HFFc6 (cell line): ENCODE measurements at places on chromosomes 1 and 21.
A peak's percentile ranks its signal among the peaks of the same experiment; 100 is the strongest.

- no peak for DNase-seq
These were observed 7.4 kb downstream of the ACTRT2 start for GRCh38 chr1:3028531-3029282.

DNA sequence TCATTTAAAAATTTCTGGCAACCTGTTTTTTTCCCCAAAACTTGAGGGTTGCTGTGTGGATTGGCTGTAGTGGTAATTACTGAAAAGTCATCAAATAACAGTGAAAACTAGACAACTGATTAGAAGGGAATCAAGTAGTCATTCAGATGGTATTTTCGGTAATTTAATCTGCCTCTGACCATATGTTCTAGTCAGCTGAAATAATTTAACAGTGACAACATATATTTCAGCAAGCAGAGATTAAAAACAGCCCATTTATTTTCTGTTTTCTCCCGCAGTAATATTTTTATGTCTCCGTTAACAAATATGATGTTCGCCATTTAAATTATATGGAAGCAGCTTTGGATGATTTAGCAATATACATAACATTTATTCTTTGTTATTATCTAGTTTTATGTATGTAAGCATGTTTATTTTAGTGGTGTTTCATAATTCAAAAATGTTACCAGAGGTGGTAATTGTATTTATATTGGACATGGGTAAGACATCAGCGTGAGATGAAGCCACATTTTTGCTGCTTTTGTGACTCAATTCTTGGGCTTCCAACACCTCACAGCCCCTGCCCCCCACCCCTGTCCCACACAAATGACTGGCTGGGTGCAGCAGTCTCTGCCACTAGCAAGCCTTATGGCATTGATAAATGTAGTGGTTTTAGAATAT, 104.4 kb downstream of the GALNT2 start:
- no peak for DNase-seq

DNA sequence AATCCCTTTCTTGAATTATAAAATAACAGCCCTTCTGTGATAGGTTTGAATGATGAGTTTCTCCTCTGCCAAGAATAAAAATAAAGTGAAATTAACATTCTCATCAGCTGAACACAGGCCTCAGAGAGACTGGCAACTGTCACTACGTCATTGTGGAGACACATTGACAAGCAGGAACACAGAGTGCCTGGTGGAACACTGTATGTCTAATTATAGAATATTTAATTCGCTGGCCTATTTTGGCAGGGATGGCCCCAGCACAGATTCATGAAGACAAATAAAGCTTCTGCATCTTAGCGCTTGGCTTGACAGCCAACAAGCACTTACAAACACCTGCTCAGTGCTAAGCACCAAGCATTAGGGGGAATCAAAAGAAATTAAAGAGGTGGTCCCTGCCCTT, 52.0 kb upstream of the SMYD2 start:
- no peak for DNase-seq

DNA sequence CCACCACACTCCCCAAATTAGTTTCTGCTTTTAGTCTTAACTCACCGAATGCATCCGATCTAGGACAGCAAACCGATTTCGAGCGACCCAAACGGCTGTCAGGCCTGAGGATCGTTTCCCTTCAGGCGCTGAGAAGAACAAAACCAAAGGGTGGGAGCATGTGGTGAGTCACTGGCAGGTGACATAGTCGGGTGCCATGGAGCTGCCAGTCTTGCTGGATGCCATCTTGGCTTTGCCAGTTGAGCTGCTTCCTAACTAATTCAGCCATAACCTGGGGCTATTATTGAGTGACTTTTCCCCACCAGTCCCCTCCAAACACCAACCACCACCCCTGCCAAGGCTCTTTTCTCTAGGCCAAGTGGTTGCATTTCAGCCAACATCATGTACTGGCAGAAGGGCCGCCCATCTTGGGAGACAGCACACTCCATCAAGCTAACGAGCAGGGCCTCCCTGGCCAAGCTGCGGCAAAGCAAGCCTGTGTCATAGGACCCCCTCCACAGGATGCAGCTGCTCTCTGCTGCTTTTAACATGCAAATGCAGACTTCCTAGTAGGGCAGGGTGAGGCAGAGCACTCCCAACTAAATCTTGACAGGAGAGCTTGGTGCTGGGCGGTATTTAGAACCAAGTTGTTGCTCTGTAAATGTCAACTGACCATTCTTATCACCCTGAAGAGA, 22.3 kb upstream of the PEX19 start:
- DNase-seq = no peak

GRCh38 chr1:201295861-201296260, 12.6 kb downstream of the PKP1 start:
- peak; percentile 50 for DNase-seq

DNA sequence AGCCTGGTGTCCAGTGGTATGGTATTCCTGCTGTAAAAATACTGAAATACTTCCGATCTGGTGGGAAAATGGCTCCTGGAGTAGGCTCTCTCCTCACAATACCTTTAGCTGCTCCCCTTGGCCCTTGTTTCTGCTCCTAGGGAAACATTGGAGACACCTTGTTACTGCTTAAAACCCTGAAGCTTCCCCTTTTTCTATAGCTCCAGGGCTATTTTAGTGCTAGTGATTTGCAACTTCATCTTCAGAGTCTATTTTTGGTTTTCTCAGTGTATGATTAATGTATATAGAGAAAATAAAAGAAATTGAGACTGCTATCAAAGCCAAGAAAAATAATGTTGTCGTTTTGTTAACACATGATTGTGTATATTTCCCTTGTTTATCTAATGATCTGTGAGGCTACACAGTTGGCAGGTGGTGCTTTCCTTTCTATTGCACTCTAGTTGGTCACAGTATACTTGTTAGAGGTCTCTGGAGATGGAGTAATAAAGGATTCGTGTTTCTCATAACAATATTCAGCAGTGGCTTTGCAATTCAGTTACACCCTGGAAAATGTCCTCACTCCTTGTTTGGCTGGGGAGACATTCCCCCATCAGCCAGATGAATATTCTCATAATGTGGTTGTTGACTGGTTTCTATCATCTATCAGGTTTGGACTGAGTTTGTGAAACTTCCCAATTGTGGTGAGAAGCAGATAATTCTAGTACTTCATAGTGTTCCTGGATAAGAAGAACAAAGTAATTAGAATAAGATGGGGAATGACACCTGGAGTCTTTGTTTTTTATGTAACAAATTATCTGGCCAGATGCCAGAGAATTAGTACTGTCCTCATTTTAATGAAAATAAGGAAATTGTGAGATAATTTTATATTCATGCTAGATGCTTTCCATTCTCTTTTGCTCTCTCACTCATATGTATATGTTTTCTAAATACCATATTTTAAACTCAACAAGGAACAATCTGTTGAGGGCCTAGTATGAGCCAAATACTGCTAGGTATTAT, 44.8 kb upstream of the CACYBP start:
- DNase-seq = no peak

- no peak for DNase-seq
These were observed 180.4 kb downstream of the FOXD2 start for GRCh38 chr1:47618222-47618720.

- DNase-seq = no peak
These were observed at the start of gene TMCO2 for GRCh38 chr1:40247655-40248054. Gene TMCO2 (plus strand): TSS chr1:40247937. CDS start chr1:40247994, 57 bp downstream.

GRCh38 chr1:206651958-206652890, 16.9 kb downstream of the DYRK3 start:
- no peak for DNase-seq

DNA sequence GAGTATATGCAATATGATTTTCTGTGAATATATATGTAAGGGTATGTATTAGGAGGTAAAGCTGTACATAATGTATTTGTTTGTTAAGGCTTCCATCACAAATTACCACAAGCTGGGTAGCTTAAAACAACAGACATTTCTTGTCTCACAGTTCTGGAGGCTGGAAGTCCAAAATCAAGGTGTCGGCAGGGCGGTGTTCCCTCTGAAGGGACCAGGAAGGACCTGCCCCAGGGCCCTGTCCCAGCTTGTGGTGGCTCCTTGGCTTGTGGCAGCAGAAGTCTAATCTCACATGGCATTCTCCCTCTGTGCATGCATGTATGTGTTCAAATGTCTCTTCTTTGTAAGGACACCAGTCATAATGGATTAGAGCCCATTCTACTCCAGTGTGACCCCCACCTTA, 17.1 kb downstream of the TRIM67 start:
- DNase-seq = no peak

DNA sequence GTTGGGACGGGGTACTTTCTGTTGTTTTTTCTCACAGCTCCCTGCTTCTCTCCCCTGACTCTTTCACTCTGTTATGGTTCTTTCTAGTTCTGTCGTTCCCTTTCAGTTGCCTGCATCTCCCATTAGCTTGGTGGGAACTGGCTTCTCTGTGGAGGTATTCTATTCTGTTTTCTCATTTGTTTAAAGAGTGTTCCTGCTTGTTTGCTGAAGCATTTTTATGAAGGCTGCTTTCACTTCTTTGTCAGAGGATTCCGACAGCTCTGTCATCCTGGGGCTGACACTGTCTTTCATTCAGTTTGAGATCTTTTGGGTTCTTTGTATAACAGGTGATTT, 96.0 kb upstream of the COL6A1 start:
- no peak for DNase-seq

- DNase-seq = no peak
These were observed 7.0 kb downstream of the TMEM61 start for GRCh38 chr1:54987427-54987826.

GRCh38 chr1:25562101-25562927, 18.9 kb downstream of the LDLRAP1 start:
- no peak for DNase-seq

GRCh38 chr1:4380564-4381168, 273.7 kb upstream of the AJAP1 start:
- peak; percentile 0 for DNase-seq

- DNase-seq = no peak
These were observed 17.5 kb downstream of the TRABD2B start for GRCh38 chr1:47979724-47980123.

DNA sequence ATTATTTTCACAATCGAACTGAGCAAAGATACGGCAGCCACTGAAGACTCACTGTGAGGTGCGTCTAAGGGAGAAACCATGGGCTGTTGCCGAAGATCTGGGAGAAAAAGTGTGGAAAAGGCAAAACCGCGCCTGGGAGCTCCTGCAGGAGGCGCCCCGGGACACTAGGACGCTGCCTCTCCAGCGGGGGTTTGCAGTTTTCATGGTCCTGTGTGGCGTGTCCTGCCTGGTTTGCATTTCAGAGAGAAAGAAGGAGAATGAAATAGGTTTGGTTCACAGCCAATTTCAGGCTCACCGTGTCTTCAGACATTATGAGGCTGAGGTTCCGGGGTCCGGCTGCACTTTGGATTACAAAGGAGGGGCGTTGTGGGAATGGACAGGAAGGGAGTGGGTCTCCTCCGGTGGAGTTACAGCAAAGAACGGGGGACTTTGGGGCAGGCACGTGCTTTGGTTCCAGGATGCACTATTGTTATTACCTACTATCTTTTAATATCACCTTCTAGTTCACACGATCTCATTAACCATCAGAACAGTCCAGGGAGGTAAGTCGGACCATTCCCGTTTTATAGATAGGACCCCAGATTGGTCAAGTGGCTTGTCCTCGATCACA, 179.8 kb downstream of the DYRK1A start:
- DNase-seq = no peak

- no peak for DNase-seq
These were observed 3.5 kb upstream of the MKNK1 start for GRCh38 chr1:46607345-46608130.

DNA sequence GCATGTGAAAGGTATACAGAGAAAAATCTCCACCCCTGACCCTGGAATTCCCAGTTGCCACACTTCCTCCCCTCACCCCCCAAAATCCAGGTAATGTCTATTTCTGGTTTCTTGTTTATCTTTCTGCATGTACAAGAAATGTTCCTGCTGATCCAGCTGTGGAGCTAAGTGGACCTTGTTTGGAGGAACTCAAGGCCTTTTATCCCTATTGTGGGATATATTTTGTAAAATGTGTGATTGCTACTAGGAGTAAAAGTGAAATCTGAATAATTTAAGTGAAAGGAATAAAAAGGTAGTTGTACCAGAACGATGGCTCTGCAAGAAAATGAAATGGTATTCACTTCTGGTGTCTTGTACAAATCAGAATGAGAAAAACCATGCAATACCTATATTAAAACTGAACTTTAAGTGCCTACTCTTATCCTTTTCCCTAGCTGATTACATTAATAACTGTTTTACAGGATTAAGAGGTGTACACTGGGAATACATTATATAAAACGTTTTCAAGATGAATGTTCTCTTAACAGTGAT, 3.0 kb downstream of the SPEN start:
- no peak for DNase-seq

DNA sequence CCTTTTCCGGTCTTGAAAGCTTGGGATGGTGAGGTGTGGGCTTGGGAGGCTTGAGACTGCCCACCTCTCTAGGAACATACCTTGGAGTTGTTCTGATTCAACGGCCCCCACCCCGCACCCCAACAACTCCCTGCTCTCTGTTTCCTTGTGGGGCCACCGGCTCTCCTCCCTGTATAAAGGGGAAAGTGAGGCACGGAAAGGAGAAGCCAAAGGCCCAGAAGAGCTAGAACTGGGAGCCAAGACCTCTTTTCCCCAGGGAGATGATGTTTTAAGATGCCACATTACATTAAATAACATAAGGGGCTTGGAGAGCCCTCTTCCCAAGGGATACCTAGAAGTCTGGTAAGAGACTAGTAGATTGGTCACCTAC, 1.2 kb upstream of the DLGAP3 start:
- DNase-seq = no peak

- DNase-seq = peak; percentile 44
These were observed 12.3 kb upstream of the RGS4 start for GRCh38 chr1:163056831-163057230.

DNA sequence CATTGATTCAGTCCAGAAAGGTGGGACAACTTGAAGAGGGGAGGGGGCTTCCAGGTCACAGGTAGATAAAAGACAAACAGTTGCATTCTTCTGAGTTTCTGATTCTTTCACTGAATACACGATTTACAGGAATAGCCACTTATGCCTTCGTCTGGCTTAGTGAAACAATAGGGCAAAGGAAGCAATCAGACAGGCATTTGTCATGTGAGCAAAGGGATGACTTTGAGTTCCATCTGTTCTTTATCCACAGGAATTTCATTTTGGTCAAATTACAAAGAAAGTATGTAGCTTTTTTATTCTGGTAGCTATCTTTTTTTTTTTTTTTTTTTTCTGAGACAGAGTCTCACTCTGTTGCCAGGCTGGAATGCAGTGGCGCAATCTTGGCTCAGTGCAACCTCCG, 202.5 kb downstream of the TTLL7 start:
- no peak for DNase-seq

DNA sequence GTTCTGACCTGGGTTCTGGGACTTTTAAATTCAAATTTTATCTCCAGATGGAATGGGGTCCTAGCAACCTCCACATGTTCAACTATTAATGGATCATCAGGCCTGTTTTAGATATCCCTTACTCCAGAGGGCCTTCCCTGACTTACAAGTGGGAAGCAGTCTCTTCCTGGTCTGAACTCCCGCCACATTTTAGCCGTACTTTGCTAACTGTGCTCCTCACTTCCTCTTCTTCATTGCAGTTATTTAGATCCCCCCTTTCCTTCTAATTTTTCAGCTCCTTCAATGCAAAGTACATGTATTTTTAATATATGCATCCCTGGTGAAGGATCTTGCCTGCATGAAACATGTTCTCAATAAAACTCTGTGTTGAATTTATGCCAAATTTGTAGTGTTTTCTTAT, 3.7 kb downstream of the CD1A start:
- DNase-seq = no peak
